ENCODE measurements at places on chromosomes 16 and 17.

- DNase-seq: no peak
Observed at GRCh38 chr16:6643080-6643686, 689.5 kb upstream of the RBFOX1 start.

DNA sequence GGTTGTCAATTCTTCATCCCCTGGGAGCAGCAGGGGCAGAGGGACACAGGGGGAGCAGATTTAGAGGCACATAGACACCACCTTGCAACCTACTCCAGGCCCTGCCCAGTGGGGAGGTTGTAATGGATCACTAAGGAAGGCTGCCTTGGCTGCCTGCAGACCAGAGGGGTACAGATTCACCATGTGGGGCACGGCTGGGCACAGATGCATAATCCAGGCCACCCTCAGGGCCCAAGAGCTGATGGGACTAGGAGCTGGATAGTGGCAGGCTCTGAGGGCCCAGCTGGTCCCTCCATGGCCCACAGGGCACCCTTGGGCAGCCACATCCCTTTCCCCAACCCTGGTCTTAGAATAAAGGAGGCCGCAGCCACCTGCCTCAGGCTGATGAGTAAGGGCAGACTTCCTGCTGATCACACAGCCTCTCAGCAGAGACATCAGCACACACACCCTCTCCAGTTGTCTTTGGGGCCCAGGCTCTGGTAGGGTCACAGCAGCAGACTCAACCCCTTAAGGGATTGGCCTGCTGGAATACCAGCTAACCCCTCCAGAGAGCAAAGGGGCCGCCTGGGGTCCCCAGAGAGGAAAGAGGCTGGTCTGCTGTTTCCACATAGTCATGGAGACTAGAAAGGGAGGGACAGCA, 224.9 kb downstream of the GSG1L start:
- DNase-seq: no peak

DNA sequence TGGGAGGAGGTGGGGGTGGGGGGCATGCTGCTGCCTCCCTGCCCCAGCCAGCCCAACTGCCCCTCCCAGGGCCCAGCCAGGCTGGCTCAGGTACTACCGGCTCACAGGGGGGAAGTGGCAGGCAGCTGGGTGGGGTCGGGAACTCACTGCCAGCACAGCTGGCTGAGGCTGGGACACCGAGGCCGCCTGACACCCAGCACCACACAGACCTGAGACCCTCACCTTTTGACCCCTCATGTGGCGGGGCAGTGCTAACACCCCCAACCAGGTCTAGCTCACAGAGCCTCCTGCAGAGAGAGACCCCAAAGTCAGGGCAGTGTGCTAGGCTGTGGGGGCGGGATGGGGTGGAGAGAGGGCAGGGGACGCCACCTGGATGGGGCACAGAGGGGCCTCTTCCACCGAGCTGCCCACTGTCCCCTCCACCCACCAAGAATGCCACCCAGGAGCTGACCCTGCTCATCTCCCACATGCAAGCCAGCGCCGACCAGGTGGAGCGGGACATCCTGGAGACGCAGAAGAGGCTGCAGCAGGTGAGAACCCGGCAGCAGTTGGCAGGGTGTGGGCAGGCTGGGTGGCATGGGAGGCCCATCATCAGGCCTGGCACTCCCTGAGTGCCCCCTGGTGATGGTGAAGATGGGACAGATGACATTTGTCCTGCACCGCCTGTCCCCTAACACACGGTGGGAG, 3.0 kb downstream of the EVPLL start:
- no peak for DNase-seq

DNA sequence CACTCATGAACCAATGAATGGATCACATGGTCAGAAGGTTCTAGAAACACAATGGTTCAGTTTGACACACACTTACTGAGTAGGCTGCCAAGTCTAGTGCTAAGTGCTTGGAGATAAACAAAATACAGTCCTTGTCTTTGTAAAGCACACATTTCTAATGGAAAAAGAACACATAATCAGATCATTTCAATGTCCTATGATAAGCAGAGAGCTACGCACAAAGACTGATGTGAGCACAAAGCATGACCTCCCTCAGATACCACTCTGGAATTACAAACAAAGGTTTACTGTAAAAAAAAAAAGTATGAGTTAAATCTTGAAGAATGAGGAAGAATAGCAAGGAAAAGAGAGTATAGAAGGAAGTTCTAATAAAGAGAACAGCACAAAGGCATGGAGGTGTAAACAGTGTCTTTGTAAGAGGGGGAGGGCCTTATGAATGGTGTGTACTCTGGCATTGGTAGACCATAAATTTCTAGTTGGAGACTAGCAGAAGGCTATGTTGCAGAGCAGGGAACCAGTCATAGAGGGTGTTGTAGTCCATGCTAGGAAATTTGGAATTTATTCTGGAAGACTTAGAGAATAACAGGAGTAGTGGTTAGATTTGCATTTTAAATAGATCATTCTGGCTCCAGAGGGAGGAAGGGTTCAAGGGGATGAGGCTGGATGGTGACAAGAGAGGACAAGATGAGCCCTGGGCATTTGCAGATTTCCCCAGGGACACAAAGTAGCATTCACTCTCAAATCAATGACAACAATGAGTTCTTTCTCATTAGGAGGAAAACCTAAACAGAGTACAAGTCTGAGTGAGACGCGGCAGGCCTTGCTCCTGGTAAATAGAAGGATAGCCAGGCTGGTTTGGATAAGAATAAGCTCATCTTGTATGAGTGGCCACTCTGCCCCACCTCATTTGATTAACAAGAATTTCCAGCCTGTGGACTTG, 468.0 kb downstream of the TOX3 start:
- DNase-seq: no peak

GRCh38 chr17:9232155-9232475, 210.8 kb downstream of the NTN1 start:
- no peak for DNase-seq

- no peak for DNase-seq
Observed at GRCh38 chr16:86524029-86524428, 13.7 kb downstream of the FOXF1 start.

DNA sequence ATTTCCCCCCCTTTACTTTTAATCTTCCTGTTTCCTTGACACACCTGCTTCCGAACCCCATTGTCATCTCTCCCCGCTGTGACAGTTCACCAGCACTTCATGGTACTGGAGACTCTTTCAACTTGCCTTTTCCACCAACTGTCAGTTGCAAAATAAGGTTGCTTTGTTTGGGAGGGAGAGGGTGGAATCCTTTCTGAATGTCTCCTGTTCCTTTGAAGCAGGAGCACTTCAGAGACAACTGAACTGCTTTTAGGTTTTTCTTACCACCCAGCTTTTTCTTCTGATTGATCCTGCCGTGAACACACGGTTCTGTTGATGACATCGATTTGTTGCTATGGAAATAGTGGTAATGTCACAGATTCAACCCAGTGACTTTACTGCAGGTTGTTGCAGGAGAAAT, 42.0 kb downstream of the RPA1 start:
- no peak for DNase-seq

GRCh38 chr17:57625957-57626356, 119.1 kb downstream of the CCDC182 start:
- DNase-seq: no peak

DNA sequence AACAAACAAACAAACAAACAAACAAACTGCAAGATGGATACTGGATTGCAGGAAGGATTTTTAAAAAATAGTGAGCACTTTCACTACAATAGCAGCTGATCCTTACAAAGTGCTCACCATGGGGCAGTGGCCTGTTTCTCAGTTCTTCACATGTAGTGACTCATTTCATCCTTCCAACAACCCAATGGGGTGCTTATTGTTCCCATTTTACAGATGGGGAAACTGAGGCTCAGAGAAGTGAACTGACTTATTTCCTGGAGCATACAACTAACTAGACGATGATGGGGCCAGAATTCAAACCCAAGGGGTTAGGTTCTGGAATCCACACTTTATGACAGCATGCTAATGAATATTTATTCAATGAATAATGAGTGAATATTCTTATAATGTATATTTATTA, 61.2 kb downstream of the MYH11 start:
- no peak for DNase-seq

DNA sequence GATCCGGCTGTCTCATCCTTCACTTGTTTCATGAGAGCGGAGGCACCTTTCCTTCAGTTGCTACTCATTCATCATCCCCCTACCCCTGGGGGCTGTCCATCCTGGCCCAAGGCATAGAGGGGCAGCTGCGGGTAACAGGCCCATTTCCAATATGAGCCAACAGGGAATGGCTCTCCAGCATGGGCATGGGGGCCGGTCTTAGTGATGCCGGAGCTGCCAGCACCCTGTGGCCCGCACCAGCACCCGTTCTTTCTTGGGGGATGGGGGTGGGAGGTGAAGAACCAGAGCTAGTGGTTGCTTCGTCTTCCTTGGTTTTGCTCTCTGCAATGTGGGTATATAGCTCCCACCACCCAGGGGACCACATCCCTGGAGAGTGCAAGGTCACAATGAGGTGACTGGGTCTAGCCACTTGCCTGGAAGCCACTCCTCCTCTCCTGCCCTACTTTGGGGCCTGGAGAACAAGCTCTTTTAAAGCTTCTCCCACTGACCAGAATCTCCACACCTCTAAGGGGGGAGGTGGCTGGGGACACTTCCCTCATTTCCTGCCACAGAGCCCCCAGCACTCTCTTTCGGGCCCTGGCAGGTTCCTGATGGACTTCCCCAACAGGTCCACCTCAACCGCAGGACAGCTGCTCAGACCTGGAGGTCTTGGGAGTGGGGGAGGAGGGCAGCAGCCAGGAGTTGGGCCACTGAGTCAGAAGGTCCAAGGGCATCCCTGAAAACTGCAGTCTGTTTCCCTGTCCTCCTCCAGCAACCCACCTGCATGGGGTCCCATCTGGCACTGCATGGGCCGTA, 11.9 kb upstream of the TBX2 start:
- no peak for DNase-seq

DNA sequence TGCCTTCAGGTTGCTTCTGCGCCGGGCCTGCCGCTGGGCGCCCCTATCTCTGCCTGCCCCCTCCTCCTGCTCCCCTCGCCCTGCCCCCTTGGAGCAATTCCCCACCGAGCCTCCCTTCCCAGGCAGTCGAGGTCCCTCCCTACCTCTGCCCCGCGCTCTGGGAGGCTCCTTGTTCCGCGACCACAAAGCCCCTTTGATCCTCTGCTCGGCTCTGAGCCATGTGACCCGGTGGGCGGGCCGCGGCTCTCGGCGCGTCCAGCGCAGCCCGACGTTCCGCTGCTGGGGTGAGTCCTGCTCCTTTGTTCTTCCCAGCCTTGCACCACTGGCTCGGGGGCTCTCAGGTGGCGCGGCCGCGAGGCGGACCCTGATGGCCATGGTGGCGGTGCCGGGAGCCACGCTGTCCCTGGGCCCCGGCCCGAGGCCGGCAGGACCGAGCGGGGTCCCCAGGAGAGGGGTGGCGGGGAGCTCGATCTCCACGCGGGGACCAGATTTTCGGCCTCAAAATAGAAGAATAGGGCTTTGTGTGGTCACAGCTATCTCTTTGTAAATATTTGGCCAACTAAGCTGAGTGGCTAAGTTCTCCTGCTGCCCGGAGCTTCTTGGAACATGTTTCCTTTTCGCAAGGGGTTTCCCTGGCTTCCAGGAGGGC, 310.6 kb downstream of the SEC14L1 start:
- no peak for DNase-seq

DNA sequence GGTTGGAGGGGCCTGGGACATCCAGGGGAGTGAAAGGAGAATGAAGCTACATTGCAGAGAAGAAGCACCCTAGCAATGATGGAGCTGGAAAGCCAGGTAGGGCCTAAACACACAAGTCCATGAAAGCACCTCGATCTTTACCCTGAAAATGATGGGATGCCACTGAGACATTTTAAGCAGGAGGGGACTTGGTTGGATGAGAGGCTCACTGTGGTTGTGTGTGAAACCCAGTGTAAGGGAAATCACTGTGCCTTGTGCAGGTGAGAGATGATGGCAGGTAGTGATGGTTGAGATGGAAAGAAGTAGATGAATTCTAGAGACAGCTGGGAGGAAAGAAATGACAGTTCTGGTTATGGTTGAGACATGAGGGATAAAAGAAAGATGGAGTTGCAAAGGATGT, 132.9 kb upstream of the CACNG3 start:
- no peak for DNase-seq

GRCh38 chr17:20074001-20074400, 64.8 kb downstream of the SPECC1 start:
- no peak for DNase-seq

DNA sequence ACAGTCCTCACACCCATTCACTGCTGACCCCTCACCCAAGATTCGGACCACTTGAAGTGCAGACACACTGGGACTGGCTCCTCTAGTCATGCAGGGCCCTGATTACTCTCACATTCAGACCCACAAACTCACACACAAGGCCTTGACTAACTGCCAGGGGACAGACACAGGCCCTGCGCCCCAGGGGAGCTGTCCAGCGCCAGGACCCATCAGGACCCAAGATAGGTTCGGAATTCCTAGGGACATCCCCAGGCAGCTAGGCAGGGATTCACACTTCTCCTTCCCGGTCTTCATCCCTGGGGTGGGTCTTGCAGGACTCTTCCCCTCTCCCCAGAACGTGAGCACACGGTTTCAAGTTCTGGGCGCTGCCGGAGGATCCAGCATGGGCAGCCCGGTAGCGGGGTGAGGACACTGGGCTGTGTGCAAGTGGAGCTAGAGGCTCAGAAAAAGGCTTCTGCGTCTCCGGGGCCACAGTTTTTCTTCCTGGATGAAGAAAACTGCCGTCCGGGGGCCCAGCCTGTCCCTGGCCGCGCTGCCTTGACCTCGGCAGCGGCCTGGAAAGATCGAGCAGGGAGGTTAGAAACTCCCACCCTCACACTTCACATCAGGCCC, 1.6 kb downstream of the SEZ6 start:
- DNase-seq: no peak

GRCh38 chr16:67571981-67572431, 9.7 kb downstream of the CTCF start:
- no peak for DNase-seq

- no peak for DNase-seq
Observed at GRCh38 chr16:87207965-87208364, 109.2 kb downstream of the C16orf95 start.

- no peak for DNase-seq
Observed at GRCh38 chr16:13992322-13992721, 72.4 kb downstream of the ERCC4 start.

GRCh38 chr17:57744195-57745170, 616 bp downstream of the CCDC182 start:
- no peak for DNase-seq

- DNase-seq: no peak
Observed at GRCh38 chr17:16415031-16415924, at the start of gene TRPV2. Gene TRPV2 (plus strand): TSS chr17:16415571. CDS start chr17:16417669, 2,098 bp downstream.

DNA sequence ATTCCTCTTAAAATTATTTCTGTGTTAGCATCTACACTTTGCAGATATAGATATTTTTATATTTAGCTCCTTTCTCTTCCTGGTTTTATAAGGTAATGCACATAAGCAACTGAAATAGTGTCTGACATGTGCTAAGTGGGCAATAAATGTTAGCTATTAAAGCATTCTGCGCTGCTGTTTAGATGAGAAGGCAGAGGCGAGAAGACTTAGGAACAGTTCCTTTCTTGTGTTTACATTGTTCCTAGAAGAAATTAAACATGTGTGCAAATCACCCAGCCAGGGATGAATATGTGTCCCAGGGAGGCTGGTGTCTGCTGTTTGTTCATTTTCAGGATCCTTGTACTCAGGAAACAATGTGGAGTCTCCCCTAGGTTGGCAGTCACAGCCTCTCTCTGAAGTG, 292.3 kb downstream of the PMP22 start:
- DNase-seq: no peak

GRCh38 chr16:81366316-81366932, 51.7 kb downstream of the GAN start:
- no peak for DNase-seq

GRCh38 chr17:34706029-34706428, 126.6 kb downstream of the TMEM132E start:
- DNase-seq: no peak

Data from fibroblast of skin of left biceps (primary cell).